ENCODE measurements at places on chromosomes 11 and 22. TPM values are rescaled to one million over a fixed set of nuclear protein-coding genes. Genes with fewer than 3 reads are reported as not detected.

GRCh38 chr11:124198897-124199296 is 15.8 kb downstream of the OR10D3 start:
- DNase-seq = no peak

DNA sequence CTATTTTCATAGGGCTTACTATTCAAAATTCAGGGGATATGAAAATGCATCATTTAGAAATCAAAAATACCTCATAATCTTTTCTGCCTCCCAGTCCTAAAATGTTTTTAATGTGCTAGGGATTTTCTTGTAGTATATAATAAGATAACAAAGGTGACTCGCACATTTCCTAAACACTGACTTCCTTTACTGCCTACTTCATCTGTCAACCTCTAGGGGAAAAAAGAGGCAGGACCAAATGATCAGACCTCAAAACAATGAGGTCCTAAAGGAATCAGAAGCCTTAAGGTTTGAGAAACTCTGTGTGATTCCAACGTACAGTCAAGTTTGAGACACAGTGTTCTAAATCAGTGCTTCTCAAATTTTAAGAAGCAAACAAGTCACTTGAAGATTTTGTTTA is 56.1 kb upstream of the POU2AF2 start:
- no peak for DNase-seq

GRCh38 chr11:127890030-127890615 is 697.2 kb downstream of the ETS1 start:
- DNase-seq = no peak

GRCh38 chr11:83122050-83122449 is 34.9 kb upstream of the PCF11 start:
- no peak for DNase-seq

GRCh38 chr22:40808018-40808841 is 10.9 kb downstream of the SLC25A17 start:
- DNase-seq = no peak

- no peak for DNase-seq
These were observed 530.4 kb upstream of the TENM4 start for GRCh38 chr11:79971255-79971654.

The FZD4 gene
- not detected for total RNA-seq

- peak; percentile 43 for DNase-seq
These were observed at the start of gene KCNQ1 for GRCh38 chr11:2444821-2445745. KCNQ1 (plus strand) TSS chr11:2445008; CDS start chr11:2445099, 91 bp downstream.
